ENCODE measurements at places on chromosomes 2 and 18. TPM values are rescaled to one million over a fixed set of nuclear protein-coding genes. Genes with fewer than 3 reads are reported as not detected.

Gene MYO5B
- total RNA-seq: 0.07 TPM

Gene DSC2
- total RNA-seq: not detected

Gene RSAD2
- 1.00 TPM for total RNA-seq

Gene ANKRD62
- total RNA-seq: not detected

GRCh38 chr2:112580084-112580483, 4.3 kb upstream of the CHCHD5 start:
- no peak for DNase-seq

Gene SKOR2
- total RNA-seq: not detected
